ENCODE measurements at places on chromosomes 7 and 10. TPM values are rescaled to one million over a fixed set of nuclear protein-coding genes. Genes with fewer than 3 reads are reported as not detected.

Gene NRF1
- polyA plus RNA-seq: 5.6 TPM

Gene GHITM
- polyA plus RNA-seq: 378 TPM

Gene UTF1
- not detected for polyA plus RNA-seq

Gene SORCS3
- polyA plus RNA-seq: 5.0 TPM

Gene AQP1
- polyA plus RNA-seq: 0.10 TPM

Gene HOGA1
- polyA plus RNA-seq: 2.7 TPM

Gene GRB10
- polyA plus RNA-seq: 2.0 TPM

Gene KIF11
- polyA plus RNA-seq: 0.75 TPM

Gene SORBS1
- 48.0 TPM for polyA plus RNA-seq

Gene URGCP
- 21.0 TPM for polyA plus RNA-seq

Gene XRCC2
- polyA plus RNA-seq: 0.75 TPM

Measured in Purkinje cell (primary cell).